GM18507 (cell line): ENCODE measurements at places on chromosomes 6 and 20.
A peak's percentile ranks its signal among the peaks of the same experiment; 100 is the strongest.

- DNase-seq: no peak
Observed at GRCh38 chr20:61789329-61789728, 276.4 kb downstream of the TAF4 start.

DNA sequence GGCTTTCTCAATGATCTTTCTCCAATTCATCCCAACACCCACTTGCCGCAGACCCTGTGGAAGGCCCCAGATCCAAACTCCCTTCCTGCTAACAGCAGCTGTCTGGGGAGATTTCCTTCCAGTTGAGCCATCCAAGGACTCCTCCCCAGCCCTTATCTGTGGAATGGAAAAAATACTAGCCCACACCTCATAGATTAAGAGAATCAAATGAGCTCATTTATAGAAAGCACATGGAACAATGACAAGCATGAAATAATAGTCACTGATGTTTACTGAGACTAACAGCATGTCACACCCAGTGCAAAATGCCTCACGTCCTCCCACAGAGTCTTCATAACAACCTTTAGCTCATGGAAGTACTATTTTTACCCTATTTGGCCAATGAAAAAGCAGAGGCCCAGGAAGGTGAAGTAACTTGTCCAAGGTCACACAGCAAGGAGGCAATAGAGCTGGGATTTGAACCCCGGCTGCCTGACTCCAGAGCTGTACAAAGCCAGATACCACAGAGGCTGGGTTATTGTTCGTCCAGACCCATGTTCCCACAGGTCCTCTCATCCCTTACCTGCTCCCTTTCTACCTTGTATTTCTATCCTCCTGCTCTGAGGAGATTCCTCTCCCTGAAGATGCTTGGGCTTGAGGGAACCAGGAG, 23.4 kb upstream of the PTGIS start:
- no peak for DNase-seq

DNA sequence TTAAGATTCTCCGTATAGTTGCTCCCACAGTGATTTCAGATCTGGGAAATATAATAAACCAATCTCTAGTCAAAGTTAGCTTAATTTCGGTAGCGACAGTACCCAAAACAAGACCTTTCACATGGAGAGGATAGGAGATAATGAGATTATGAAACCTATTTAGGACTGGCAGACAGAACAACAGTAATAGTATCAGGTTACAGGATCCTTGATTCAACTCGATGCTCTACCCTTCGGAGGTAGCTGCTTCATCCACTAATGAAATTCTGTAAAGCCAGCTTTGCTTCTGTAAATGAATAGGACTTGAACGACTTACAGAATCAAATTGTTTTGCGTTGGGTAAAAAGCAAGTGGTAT, 534 bp upstream of the AKIRIN2 start:
- DNase-seq: no peak

- DNase-seq: no peak
Observed at GRCh38 chr20:32820698-32821377, 1.1 kb downstream of the MAPRE1 start.

- no peak for DNase-seq
Observed at GRCh38 chr6:138685257-138685656, 88.3 kb upstream of the CCDC28A start.

DNA sequence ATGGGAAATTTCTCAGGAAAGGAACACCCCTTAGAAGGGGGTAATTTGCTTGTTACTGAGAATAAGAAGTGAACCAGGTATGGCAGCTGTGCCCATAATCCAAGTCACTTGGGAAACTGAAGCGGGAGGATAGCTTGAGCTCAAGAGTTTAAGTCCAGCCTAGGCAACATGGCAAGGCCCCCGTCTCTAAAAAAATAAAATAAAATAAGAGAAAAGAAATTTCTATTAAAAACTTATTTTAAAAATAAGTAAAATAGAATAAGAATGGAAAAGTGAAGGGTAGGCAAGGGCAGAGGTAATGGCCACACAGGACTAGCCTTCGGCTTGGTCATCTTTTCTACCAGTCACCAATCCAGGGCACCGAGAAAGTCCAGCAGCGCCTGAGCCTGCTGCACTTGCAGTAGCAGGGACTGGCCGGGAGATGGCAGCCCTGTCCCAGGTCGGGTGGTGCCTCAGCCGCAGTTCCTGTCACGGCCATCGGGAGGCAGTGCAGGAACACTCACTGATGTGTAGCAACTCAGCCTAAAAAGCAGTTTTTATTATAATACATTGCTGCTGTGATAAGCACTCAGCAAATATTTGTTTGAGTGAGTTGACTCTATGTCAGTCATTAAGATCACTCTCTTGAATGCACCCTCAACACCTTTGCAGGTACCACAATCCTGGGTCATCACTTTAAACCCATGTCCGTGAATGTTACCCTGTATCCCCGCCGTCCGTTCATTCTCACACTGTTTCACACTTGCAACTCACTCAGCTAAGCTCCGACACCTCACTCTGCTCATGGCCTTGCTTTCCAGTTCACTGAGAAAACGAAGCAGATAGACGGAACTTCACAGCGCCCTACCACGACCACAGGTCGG, 23.2 kb upstream of the GCM1 start:
- peak; percentile 75 for DNase-seq

GRCh38 chr6:107235511-107235910, 120.2 kb upstream of the BEND3 start:
- no peak for DNase-seq

DNA sequence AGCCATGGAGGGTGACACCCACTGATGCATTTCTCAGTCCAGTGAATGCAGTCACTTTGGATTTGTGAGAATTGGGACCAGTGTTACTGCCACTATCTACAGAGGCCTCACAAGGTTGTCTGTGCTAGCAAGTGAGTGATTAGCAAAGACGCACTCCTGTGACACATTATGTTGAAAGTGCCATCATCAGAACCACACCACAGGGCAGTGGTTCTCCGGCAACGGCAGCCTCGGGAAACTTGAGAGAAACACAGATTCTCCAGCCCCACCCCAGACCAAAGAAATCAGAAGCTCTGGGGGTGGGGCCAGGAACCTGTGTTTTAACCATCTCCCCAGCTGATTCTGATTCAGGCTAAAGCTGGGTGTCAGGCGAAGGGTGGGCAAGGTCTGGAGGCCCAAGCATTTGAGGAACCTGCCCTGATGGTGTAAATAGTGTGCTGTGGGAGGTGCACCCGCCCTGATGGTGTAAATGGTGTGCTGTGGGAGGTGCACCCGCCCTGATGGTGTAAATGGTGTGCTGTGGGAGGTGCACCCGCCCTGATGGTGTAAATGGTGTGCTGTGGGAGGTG, 39.9 kb downstream of the TMEM242 start:
- DNase-seq: no peak

DNA sequence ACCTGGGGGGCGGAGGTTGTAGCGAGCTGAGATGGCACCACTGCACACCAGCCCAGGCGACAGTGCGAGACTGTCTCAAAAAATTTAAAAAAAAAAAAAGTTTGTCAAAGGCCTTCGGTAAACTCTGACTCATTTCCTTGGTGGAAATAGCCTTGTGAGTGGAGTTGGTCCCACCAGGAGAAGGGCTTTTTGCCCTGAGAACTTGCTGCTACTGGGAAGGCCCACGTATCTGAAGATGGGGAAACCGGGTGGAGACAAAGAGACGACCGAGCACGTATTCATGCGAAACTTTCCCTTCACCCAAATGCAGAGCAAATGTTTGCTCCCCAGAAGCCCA, 51.7 kb downstream of the SLC22A23 start:
- no peak for DNase-seq

GRCh38 chr20:63473555-63474449, 1.3 kb upstream of the KCNQ2 start:
- no peak for DNase-seq

DNA sequence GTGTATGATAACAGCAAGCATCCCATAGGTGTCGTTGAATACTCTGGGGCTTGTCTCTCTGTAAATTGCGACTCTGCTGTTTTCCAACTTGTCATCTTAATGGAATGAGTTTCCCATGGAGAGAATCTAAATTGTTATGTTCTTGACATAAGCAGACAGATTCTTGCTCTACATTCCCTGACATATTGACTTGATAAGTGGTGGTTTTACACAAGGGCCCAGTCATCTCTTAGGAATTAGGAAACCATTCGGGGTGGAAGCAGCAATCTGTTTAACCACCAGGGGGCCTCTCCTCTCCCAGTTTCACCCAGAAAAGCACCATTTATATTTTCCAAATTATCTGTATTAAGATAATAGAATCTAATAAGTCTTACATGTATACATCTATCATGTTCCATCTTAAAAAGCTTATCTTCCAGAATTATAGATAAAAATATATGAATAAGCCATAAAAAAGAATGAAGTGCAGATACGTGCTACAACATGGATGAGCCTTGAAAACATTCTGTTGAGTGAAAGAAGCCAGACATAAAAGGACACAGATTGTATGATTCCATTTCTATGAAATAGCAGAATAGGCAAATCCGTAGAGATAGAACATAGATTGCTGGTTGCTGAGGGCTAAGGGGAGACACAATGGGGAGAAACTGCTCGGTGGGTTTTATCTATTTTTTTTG, 23.1 kb upstream of the MROH8 start:
- DNase-seq: no peak

DNA sequence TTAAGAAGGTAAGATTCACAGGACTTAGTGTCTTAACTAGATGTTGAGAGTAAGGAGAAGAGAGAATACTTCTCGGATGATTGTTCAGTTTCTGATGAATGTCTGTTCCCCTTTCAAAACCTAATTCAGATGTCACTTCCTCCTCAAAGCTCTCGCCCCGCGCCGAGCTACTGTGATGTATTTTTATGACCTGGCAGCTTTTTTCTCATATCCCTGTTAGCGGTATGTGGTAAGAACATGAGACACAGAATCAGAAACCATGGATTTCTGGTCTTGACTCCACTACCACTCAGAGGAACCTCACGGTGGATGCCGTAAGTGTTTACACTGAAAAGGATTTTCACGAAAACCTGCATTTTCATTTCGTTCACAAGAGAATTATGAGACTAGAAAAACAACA, 48.4 kb downstream of the CEP43 start:
- DNase-seq: peak; percentile 56

DNA sequence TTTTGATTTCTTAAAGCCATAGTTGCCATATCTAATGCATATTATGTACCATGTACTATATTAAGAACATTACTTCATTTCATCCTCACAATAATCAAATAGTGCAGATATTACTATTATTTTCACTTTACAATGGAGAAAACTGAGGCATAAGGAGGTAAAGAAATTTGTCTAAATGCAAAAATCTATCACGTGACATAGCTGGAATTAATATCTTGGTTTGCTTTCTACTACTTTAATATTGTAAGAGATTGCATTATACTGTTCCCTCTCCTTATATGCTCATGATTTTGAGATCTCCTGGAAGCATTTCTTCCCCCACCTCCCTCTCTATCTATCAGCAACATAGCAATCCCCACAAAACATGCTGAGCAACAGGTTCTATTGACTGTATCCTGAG, 330.8 kb upstream of the SPTLC3 start:
- DNase-seq: no peak

GRCh38 chr6:148888856-148889255, 142.0 kb downstream of the UST start:
- no peak for DNase-seq

GRCh38 chr20:50220093-50220893, 29.7 kb downstream of the CEBPB start:
- no peak for DNase-seq

- no peak for DNase-seq
Observed at GRCh38 chr6:107634324-107635056, 144.6 kb downstream of the SOBP start.

DNA sequence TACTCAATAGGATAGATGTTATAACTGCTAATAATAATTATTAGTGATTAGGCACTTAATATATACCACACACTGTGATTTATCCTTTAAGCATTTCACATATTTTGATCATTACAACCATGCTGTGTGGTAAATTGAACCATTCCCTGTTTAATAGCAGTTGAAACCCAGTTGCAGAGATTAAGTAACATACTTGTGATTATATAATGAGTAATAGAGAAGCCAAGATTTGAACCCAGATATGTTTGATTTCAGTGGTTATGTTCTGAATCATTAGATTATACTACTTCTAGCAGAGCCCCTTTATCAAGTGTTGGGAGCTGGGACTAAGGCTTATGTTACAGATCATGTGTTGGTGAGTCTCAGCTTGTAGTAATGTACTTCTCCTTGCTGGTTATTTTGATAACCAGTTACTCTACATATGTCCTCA, 44.1 kb downstream of the STK4 start:
- DNase-seq: no peak

- DNase-seq: no peak
Observed at GRCh38 chr6:15393605-15394004, 147.7 kb downstream of the JARID2 start.

DNA sequence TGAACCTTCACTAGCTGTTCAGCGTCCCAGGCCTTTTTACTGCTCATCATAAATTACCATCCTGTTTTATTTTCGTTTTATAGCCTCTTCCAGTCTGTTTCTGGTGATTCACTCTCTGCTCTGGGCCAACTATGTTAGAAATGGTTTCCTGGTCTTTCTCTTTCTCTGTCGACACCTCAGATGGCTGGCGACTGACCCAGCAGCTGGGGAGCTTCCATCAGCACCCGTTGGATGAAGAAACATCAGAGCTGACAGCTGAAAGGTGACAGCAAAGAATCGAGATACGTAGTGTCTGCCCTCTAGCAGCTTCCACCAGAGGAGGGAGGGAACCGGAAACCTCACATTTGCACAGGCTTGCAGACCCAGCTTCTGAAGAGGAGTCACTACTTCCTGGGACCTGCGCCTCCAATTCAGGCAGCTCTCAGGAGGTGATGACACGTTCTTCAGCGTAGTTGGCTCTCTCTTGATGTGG, 82.9 kb upstream of the MLN start:
- no peak for DNase-seq

DNA sequence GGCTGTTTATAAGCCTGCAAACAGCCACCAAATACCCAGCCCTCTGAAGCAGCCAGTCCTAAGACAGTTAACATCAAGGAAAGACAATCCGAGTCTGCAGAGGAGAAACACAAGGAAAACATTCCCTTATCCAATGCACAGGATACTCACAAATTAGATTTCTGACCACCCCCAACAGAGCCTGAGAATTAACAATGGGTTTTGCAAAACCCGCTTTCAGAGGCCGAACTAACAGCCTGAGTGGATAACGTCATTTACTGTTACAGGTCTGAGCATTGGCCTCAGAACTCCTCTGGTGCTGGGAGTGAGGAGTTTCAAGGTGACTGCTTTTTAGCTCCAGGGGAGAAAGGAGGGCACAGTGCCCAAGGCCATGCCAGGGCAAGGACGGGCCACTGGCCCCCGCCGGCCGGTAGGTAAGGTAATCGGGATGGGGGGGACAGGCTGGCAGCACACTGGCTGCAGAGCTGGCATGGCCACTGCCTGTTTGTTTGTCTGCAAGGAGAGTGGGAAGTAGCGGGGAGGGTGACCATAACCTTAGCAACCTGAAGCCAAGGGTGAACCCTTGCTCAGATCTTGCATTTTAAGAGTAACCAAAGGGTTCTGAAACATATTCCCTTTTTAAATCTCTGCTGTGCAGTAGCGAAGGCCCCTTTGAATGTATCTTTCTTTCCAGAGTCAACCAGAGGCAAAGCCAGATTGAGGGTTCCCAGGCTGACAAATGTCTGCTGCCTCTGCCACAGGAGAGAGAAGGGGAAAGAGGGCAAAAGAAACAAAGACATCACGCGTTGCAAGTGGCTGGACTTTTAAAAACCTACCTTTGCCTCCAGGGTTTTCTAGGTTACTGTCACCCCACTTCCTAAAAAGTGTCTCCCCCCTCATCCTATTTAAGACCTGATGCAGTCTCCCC, 3.9 kb downstream of the ZMYND8 start:
- DNase-seq: no peak
